CD14-positive monocyte (primary cell): ENCODE measurements at places on chromosomes 1 and 21.
A peak's percentile ranks its signal among the peaks of the same experiment; 100 is the strongest.

GRCh38 chr1:229035748-229036082 lies 235.2 kb upstream of the RAB4A start:
- H3K27ac ChIP-seq, result no peak overlapping the region
- H3K4me3 ChIP-seq, result no peak overlapping the region
- no peaks in the 10 kb centered on the region for H3K36me3 ChIP-seq
- H3K27me3 ChIP-seq, result no peaks in the 10 kb centered on the region
- H3K4me1 ChIP-seq, result peaks cover 44% of the 10 kb centered on the region
- DNase-seq, result no peak

DNA sequence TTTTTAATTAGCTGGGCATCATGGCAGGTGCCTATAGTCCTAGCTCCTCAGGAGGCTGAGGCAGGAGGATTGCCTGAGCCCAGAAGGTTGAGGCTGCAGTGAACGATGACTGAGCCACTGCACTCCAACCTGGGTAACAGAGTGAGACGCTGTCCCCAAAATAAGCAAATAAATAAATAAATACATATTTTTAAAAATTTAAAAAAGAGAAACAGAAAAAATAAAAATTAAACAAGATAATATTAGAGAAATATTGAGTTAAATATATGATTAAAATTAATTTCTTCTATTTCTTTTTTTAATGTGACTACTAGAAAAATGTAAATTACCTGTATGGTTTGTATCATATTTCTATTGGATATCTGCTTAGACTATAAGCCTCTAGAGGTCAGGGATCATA lies 59.3 kb upstream of the ATP1A1 start:
- H3K27ac ChIP-seq, result no peak overlapping the region
- DNase-seq, result no peak

DNA sequence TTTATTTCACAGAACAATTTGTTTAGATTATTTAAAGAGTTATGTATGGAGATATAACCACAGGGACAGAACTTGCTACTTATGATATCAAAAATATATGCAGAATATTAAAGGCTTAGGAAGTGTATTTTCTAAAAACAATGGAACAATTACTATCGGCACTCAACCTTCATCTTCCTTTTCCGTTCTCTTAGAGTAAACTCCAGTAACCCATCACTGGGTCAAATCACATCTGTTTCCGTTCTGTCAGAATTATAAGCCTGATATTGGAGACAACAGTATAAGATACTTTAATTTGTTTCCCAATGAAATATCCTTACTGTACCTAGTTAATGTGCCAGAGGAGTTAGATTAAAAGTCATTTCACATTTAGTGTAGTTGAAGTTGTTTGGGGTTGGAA lies 32.2 kb downstream of the DTL start:
- H3K27ac ChIP-seq, result no peak overlapping the region
- H3K36me3 ChIP-seq, result peaks cover 43% of the 10 kb centered on the region
- H3K27me3 ChIP-seq, result no peaks in the 10 kb centered on the region

GRCh38 chr1:46772571-46772970 lies 26.3 kb upstream of the CYP4B1 start:
- no peaks in the 10 kb centered on the region for H3K4me1 ChIP-seq
- H3K27ac ChIP-seq, result no peak overlapping the region
- no peak overlapping the region for H3K4me3 ChIP-seq
- H3K36me3 ChIP-seq, result no peaks in the 10 kb centered on the region

GRCh38 chr1:109821221-109821669 lies 57.5 kb upstream of the EPS8L3 start:
- no peaks in the 10 kb centered on the region for H3K27me3 ChIP-seq
- DNase-seq, result peak; percentile 98
- no peak overlapping the region for H3K4me3 ChIP-seq
- peak overlapping the region; percentile 60 for H3K27ac ChIP-seq
- peaks cover 94% of the 10 kb centered on the region for H3K4me1 ChIP-seq

- H3K4me3 ChIP-seq, result no peak overlapping the region
- H3K4me1 ChIP-seq, result peaks cover 42% of the 10 kb centered on the region
- no peak for DNase-seq
- H3K27me3 ChIP-seq, result peaks cover 65% of the 10 kb centered on the region
Observed at GRCh38 chr1:2291577-2291976, 63.5 kb downstream of the SKI start.

GRCh38 chr1:207876131-207876530 lies 34.8 kb downstream of the CD34 start:
- H3K36me3 ChIP-seq, result no peaks in the 10 kb centered on the region
- no peak overlapping the region for H3K27ac ChIP-seq
- peaks cover 27% of the 10 kb centered on the region for H3K4me1 ChIP-seq
- no peak for DNase-seq
- no peak overlapping the region for H3K4me3 ChIP-seq

- no peak overlapping the region for H3K4me3 ChIP-seq
- DNase-seq, result no peak
- no peaks in the 10 kb centered on the region for H3K4me1 ChIP-seq
- no peak overlapping the region for H3K27ac ChIP-seq
- H3K27me3 ChIP-seq, result no peaks in the 10 kb centered on the region
- no peaks in the 10 kb centered on the region for H3K36me3 ChIP-seq
Observed at GRCh38 chr21:29580732-29581285, 282.1 kb downstream of the BACH1 start.

DNA sequence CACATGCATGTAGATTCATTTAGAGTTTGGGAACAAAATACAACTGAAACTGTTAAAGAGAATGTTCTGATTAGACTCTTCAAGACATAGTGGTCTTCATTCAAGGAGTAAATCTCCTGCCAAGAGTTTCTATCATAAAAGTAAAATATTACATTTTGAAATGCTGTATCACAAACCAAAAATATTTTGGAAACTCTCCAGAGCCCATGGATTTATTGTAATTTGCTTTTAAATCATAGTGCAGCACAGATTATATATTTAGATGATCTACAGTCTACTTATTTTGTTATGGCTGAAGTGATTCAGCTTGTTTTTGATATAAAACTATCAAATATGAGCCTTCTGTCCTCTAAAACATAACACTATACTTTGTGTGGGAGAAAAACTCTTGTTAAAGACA lies 105.3 kb downstream of the DISP1 start:
- no peak overlapping the region for H3K4me3 ChIP-seq
- no peak for DNase-seq
- no peak overlapping the region for H3K27ac ChIP-seq
- H3K27me3 ChIP-seq, result no peaks in the 10 kb centered on the region
- H3K36me3 ChIP-seq, result no peaks in the 10 kb centered on the region

DNA sequence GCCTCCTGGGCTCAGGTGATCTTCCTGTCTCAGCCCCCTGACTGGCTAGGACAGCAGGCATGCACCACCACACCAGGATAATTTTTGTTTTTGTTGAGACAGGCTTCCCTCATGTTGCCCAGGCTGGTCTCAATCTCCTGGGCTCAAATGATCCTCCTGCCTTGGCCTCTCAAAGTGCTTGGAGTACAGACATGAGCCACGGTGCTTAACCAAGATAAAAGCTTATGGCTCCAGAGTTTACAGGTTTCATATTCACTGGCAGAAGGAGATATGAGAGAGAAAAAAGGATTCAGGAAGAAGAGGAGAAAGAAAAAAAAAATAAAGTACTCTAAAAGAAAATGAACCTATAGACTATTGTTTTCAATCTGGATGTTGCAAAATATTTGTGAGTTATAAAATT lies 748.8 kb upstream of the NCAM2 start:
- DNase-seq, result no peak
- no peaks in the 10 kb centered on the region for H3K36me3 ChIP-seq
- H3K4me3 ChIP-seq, result no peak overlapping the region
- no peaks in the 10 kb centered on the region for H3K4me1 ChIP-seq
- no peak overlapping the region for H3K27ac ChIP-seq

DNA sequence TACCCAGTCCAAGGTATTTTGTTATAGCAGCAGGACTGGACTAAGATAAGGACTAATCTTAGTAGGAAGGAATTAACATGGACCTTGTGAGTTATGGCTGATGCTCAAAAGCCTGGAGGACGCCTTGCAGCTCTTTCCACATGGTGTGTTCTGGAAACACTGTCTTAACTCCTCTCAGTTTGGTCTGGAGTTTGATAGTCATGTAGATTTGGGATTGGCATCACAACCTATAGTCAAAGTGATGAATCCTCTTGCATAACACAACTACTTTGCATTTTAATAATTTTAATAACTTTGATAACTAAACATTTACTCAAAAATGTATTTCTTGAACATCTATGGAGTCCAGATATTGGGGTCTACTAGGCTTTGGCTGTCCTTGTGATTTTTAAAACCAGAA lies 293.7 kb downstream of the KIF26B start:
- no peak overlapping the region for H3K4me3 ChIP-seq
- no peaks in the 10 kb centered on the region for H3K4me1 ChIP-seq
- no peaks in the 10 kb centered on the region for H3K36me3 ChIP-seq
- H3K27me3 ChIP-seq, result no peaks in the 10 kb centered on the region
- DNase-seq, result no peak
- no peak overlapping the region for H3K27ac ChIP-seq

DNA sequence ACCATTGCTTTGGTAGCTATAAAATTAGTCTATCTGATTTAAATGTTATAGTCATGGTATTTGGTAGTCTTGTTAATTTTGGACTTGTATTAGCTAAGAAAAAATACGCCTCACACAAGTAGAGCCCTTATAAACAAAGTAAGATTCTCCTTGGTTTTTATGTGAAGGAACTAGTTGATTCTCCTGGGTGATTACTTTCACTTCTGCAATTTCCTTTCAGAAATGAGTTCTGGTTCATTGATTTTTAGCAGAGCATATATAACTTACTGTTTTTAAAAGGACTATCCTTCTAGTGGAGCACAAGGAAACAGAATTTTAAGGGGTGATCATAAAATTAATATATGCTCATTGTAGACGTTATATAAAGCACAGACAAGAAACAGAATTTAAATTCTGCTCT lies 120.1 kb downstream of the BACH1 start:
- no peaks in the 10 kb centered on the region for H3K36me3 ChIP-seq
- H3K27me3 ChIP-seq, result no peaks in the 10 kb centered on the region
- H3K4me3 ChIP-seq, result no peak overlapping the region
- no peak for DNase-seq

DNA sequence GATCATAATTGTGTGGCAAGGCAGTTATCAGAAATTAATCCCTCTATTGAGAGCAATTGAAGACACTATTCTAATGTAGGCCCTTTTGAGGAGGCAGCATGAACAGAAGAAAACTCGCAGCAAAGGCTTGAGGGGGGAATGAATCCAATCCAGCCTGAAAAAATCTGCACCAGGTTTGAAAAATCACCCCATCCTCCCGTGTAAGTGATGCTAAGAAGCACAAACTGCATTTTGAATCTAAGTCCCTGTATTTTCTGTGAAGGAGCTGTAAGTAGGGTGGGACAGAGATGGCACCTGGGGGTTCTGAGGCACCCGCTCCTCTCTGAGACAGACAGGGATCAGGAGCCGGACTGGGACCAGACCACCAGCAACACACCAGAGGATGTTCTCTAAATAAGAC lies at the start of gene CRB1:
TSS of gene CRB1 (plus strand) at position 241 of the 400 bp plus-strand sequence. CDS start 161 bp downstream, outside the sequence.
- H3K36me3 ChIP-seq, result no peaks in the 10 kb centered on the region
- no peaks in the 10 kb centered on the region for H3K27me3 ChIP-seq
- no peak within 1 kb of the TSS for H3K4me3 ChIP-seq
- no peak for DNase-seq
- H3K27ac ChIP-seq, result no peak within 1 kb of the TSS

DNA sequence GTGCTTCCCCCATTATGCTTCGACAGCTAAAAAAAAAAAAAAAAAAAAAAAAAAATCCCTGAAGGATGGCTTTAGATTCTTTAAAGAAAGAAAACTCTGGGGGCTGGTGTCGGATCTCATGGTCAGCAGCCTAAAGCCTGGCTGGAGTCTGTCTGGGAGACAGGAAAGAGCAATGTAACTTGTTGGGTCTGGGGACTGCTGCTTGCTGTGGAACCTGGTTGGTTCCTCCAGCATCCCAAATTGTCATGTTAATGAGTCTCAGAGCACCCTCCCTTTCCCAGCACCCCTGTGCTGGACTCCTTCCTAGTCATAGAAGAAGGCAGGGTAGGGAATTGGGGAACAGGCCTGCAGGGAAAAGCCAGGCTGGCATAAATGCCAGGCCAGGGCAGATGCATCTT lies 3.0 kb downstream of the KCNC4 start:
- peaks cover 31% of the 10 kb centered on the region for H3K27me3 ChIP-seq
- H3K27ac ChIP-seq, result no peak overlapping the region

DNA sequence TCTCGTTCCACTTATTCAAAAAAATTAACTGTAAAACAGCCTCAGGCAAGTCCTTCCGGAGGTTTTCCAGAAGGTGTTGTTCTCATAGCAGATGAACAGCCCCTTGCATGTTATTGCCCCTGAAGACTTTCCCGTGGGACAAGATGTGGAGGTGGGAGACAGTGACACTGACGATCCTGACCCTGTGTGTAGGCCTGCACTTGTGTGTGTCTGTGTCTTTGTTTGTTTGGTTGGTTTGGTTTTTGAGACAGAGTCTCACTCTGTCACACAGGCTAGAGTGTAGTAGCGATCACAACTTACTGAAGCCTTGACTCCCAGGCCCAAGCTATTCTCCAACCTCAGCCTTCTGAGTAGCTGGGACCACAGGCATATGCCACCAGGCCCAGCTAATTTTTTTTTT lies 12.6 kb downstream of the ETV3L start:
- H3K27me3 ChIP-seq, result no peaks in the 10 kb centered on the region
- H3K4me1 ChIP-seq, result peaks cover 19% of the 10 kb centered on the region
- no peak for DNase-seq
- H3K36me3 ChIP-seq, result no peaks in the 10 kb centered on the region
- H3K27ac ChIP-seq, result no peak overlapping the region

- no peaks in the 10 kb centered on the region for H3K36me3 ChIP-seq
- H3K4me1 ChIP-seq, result peaks cover 7% of the 10 kb centered on the region
- no peak overlapping the region for H3K4me3 ChIP-seq
- DNase-seq, result no peak
- H3K27ac ChIP-seq, result no peak overlapping the region
Observed at GRCh38 chr1:208438112-208438699, 194.0 kb upstream of the PLXNA2 start.

DNA sequence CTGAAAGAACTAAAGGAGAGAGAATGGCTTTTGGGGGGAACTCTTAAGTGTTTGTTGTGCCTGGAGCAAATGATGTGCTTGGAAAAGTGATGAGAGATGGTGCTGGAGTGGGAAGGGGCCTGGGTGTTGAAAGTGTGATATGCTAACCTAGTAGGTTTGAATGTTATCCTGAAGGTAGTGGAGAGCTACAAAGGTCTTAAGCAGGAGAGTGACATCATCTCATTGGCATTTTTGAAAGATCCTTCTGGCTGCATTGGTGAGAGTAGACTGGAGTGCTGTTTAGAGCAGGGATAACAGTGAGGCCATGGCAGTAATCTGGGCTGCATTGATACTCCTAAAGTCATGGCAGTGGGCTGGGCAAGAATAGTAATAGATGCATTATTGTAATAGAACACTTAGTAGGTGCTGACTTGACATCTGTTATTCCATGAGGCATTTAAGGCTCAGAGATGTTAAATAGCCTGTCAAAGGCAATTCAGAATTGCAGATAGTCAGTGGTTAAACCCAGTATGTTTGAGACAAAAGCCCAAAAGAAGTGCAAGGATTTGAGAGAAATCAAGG lies 44.5 kb downstream of the MDM4 start:
- H3K4me3 ChIP-seq, result no peak overlapping the region
- H3K27me3 ChIP-seq, result no peaks in the 10 kb centered on the region
- H3K27ac ChIP-seq, result no peak overlapping the region
- H3K36me3 ChIP-seq, result peaks cover 86% of the 10 kb centered on the region

DNA sequence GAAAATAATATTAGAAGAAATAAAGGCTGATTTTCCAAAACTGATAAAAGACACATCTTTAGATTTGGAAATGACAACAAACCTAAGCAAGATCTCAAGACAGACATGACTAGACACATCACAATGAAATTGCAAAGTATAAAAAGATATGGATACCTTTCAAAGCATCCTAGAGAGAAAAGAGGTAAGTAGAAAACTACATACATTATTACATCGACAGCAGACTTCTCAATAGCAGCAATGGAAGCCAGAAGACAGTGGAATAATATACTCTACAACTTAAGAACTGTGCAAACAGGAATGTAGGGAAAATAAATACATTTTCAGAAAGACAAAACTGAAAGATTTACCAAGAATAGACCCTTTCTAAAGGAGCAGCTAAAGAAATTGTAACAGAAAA lies 50.2 kb downstream of the DENND1B start:
- no peaks in the 10 kb centered on the region for H3K27me3 ChIP-seq
- H3K27ac ChIP-seq, result no peak overlapping the region
- no peaks in the 10 kb centered on the region for H3K4me1 ChIP-seq
- H3K36me3 ChIP-seq, result peaks cover 13% of the 10 kb centered on the region
